ENCODE measurements at places on chromosomes 16 and 17.

- DNase-seq, result no peak
Observed at GRCh38 chr17:9729034-9729650, 62.2 kb downstream of the DHRS7C start.

GRCh38 chr17:58280480-58281217 is at the start of gene MPO:
Gene MPO, minus strand, starts transcription at chr17:58280935. Its CDS starts 177 bp downstream, at chr17:58280758.
- DNase-seq, result no peak

GRCh38 chr16:75660321-75660720 is 12.7 kb downstream of the TERF2IP start:
- no peak for DNase-seq

DNA sequence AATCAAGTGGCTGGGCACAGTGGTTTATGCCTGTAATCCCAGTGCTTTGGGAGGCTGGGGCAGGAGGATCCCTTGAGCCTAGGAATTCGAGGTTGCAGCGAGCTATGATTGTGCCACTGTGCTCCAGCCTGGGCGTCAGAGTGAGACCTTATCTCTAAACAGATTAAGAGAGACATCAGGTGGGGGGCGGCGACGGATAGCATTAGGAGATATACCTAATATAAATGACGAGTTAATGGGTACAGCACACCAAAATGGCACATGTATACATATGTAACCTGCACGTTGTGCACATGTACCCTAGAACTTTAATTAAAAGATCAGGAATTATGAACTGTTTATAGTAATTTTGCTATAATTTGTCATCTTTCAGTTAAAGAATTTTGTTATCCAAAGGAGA is 10.3 kb downstream of the RAD51C start:
- DNase-seq, result no peak

DNA sequence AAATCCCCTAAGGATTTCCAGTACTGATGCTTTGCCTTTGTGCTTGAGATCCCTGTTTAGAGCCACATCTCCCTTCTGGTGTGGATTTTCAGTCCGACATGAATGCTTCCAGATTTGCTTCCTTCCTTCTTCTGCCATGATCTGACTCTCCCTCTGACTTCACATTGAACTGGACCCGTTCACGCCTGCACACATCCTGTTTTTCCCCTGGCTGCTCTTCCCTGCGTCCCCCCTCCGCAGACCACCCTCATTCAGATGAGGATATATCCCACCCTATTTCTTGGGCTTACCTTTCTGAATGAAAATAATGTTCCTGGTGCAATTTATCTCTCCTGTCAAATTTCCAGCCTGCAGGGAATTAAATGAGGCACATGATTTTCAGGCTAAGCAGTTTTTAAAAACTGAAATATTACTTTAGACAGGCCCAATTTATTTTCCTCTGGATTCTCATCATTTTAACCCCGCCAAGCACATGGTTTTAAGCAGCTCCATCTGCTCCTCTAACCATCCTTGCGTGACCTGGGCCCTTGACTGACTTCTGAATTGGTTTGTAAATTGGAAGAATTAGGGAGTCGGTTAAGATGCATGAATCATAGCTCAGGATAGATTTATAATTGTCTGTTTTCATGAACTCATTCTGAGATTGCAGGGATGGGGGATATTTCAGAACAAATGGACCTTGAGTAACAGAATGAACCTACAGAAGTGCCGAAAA is 59.2 kb downstream of the BMERB1 start:
- DNase-seq, result peak; percentile 71

GRCh38 chr17:6366221-6366666 is 68.7 kb downstream of the AIPL1 start:
- DNase-seq, result no peak

- DNase-seq, result no peak
Observed at GRCh38 chr17:75313941-75314551, 24.8 kb upstream of the SLC25A19 start.

GRCh38 chr17:6666557-6666956 is 15.0 kb downstream of the C17orf100 start:
- DNase-seq, result no peak

DNA sequence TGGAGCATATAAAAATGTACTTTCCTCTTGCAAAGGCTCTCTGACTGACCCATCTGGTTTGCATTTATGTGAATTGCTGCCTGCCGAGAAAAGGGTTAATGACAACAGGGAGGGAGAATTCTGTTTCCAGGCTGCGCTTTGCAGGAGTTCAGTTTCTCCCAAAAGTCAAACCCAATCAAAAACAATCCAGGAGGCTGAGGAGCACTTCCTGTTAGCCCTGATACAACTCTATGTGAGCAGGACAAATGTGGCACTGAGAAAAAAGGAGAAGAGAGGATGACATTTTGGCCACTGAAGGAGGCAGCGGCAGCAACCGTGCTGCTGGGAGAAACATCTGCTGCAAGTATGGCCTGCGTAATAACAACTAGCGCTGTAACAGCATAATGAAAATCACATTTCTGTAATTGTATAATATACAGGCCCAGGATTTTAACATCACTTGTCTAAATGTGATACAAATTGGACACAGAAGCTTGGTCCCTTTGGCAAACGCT is 26.8 kb upstream of the ELAC2 start:
- no peak for DNase-seq

DNA sequence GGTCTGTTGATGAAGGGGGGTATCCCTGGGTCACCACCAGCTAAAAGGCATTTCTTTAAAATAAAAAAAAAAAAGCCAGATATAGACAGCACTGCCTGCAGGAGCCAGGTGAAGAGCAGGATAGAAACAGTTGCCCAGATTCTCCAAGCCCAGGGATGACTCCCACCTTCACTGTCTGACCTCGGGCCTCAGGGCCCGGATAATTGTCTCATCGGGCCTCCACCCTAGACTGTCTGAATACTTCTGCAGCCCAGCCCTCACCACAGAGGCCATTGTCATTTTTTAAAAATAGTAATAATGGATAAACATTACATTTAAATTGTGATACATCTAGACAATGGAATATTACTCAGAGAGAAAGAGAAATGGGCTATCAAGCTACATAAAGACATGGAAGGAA is 92.8 kb upstream of the TNRC6C start:
- DNase-seq, result no peak

DNA sequence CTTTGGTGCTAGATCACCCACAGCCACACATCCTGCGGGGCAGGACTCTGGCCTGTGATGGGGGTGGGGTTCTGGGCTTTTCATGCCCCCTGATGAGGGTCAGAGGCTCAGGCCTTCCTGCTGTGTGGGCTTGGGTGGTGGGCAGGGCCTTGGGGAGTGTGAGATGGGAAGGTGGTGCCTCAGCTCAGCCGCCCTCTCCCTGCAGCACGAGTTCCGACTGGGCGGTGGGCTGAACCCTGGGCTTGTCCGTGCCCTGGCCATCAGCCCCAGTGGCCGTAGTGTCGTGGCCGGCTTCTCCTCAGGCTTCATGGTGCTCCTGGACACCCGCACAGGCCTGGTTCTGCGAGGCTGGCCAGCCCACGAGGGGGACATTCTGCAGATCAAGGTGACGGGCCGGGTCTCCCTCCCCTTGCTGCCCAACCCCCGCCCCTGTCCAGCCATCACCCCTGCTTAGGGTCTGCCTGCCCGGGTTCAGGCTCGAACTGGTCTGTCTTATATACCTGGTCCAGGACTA is 6.8 kb upstream of the SERPINF2 start:
- DNase-seq, result no peak

DNA sequence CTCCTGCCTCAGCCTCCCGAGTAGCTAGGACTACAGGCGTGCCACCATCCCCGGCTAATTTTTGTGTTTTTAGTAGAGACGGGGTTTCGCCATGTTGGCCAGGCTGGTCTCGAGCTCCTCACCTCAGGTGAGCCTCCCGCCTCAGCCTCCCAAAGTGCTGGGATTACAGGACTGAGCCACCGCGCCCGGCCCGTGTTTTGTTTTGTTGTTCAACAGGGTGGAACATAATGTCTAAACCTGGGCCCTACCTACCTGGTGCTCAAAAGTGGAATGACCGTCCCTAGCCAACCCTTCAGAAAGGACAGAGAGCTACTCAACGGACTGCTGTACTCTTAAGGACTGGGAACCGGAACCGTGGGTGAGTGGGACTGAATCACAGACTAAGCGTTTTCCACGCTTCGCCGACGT is 772 bp upstream of the KIF22 start:
- no peak for DNase-seq

GRCh38 chr16:6576606-6577005 is 756.0 kb upstream of the RBFOX1 start:
- DNase-seq, result no peak

DNA sequence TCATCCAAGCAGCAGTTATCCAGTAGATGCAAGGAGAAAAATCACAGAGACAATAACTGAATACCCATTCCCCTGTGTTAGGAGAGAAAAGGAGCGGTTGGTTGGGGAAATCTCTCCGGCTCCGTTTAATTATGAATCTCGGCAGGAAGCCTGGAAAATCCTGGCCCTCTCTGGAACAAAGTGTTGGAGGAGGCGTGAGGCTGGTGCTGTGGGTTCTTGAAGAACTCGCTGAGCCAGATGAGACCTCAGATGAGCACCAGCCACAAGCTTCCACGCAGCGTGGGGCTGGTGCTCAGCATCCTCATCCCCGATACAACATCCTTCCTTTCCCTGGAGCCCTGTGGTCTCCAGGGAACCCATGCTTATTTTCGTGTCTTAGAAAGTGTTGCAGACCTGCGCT is 39.7 kb downstream of the CACNG4 start:
- no peak for DNase-seq

- no peak for DNase-seq
Observed at GRCh38 chr17:35713069-35713728, 18.2 kb upstream of the RASL10B start.

GRCh38 chr16:65476448-65476955 is 354.6 kb upstream of the CDH11 start:
- no peak for DNase-seq

GRCh38 chr17:28173031-28173561 is 130.6 kb downstream of the NLK start:
- DNase-seq, result peak; percentile 13

All from NCI-H187 (cell line).